ENCODE measurements at places on chromosomes 3 and 15.
A peak's percentile ranks its signal among the peaks of the same experiment; 100 is the strongest.

DNA sequence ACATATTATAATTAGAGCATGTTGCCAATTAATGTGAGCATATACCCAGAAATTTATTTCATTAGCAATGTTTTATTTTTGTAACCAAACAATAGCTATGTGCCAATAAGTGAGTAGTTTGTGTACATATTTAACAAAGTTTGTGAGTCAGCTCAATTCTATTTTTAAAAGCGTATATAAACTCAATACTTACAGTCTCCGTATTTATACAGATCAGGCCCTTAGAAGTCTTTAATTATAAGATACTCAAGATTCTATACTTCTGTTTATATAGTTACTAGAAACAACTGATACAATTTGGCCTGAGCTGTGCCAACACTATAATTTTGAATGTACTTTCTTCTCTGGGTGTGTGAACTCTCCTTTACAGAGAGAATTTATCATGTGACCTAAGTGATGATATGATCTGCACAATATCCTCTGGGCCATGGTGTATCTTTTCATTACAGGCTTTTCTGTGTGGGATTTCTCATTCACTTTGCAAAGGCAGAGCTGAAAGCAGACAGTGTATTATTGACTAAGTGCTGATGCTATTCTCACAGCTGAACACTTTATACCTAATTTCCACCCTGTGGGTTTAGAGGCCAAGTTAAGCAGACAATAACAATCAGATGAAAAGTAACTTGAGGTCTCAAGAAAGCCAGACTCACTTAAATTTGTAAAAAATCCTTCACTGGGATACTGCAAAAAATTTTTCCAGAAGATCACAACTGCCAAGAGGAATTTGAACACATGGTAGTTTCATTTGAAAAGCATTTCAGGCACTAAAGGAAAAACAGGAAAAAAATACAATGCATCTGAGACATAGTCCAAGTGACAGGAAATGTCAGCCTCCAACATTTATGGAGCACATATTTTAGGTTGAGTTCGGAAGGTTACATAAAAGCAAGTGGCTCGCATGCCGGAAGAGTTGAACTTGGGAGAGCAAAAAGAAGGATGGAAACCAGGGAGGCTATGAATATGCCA is 277.9 kb upstream of the SEMA6D start:
- DNase-seq, result no peak

DNA sequence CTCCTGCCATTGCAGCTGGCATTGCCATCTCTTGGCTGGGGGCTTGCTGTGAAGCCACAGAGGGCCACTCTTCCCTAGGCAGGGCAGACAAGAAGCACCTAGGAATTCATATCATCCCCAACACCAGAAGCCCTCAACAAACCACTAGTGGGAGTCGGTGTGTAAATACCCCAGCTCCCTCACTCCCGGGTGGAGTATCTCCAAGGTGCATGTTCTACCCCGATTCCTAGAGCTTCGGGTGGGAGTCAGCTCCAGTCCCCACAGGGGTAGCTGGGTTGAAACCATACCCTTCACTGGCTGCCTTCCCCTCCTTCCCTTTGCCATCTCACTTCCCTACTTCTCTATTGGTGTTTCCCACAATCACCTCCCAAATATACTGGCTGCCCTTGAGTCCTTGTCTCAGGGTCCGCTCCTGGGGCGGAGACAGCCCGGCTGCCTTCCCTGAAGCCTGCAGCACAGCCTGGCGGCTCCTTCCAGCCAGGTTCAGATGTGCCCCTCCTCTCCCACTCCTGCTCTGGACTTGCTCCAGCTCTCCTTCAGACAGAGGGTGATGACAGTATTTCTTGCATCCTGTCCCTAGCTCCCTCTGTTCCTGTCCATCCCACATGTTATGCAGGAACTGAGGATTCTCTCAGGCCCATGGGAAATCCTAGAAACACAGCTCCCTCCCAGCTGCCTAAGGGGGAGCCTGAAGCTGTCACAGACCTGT is 33.3 kb downstream of the FAM3D start:
- no peak for DNase-seq

- no peak for DNase-seq
These were observed 1.1 kb downstream of the KLHL6 start for GRCh38 chr3:183554377-183554776.

DNA sequence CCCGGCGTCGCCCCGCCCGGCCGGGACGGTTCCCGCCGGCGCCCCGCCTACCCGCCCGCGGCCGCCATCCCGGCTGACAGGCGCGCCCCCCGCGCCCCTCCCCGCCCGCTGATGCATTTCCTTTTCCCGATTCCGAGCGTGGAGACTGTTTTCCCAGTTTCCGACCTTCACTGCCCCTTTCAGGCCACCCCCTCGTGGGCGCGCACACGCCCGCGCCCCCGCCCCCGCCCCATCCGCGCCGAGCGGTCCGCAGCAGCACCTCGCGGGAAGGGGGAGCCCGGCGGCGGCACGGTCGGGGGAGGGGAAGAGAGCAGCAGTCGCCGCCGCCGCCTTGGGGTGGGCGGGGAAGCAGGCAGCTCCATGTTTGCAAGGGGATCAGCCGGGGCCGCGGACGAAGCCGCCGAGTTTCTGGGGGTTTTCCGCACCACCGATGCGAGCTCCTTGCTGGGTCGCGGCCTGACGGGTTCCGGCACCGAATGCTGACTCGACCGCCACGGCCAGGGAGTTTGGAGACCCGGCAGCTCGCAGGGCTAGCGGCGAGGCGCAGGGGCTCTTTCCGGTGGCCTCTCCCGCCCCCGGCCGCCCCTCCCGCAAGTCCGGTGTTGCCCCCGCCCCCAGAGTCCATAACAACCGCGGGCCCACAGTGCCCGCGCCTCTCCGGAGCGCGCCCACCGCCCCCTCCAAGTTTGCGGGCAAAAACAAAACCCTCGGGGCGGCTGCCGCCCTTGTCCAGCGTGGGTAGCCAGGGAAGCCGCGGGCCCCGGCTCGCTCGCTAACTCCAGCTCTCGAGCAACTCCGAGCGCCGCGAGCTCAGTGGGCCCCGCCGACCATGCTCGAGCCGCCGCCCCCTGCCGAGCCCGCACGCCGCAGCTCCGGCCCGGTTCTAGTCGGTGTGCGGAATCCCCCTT is 3.2 kb upstream of the SIN3A start:
- peak; percentile 77 for DNase-seq

DNA sequence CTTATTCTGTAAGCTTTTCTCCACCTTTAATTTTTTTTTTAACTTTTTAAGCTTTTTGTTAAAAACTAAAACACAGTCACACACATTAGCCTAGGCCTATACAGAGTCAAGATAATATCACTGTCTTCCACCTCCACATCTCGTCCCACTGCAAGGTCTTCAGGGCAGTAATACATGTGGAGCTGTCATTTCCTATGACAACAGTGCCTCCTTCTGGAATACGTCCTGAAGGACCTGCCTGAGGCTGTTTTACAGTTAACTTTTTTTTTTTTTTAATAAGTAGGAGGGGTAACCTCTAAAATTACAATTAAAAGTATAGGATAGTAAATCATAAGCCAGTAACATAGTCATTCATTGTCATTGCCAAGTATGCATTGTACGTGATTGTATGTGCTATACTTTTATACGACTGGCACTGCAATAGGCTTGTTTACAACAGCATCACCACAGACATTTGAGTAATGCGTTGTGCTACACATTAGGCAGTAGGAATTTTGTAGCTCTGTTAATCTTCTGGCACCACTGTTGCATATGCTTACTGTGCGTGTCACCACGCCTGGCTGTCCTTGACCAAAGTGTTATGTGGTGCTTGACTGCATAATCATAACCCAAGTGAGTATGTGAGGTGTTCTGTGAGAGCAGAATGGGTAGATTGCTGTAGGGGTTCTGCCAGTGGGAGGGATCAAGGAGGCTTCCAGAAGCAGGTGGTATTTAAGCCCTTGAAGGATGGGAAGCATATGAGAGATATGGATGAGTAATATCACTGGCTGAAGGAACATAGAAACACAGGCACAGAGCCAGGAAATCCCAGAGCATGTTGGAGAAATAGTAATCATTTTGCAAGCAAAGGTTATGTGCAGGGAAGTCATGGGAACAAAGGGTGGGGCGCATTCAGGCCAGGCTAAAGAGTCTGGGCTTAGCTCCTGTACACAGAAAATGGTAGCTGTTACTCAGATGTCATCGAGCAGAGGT is 18.3 kb downstream of the FBXO22 start:
- DNase-seq, result no peak

- DNase-seq, result no peak
These were observed 91.0 kb downstream of the FOXP1 start for GRCh38 chr3:71492566-71492965.

DNA sequence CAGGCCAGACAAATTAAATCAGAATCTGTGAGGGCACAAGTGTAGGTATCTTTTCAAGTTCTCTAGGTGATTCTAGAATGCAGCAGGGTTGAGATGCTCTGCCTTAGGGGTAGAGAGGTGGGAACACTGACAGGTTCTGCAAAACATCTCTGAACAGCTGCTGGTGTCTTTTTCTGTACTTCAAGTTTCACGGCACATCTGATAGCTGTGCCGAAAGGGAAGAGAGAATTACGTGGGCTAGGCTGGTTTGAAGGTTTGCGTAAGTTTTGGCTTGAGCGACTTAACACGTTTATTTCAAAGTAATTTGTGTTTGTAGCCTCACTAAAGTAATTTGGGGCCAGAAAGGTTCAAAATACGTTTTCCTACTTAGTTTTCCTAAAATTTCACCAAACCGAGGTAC is 22.5 kb downstream of the PXK start:
- DNase-seq, result no peak

- no peak for DNase-seq
These were observed 139.5 kb upstream of the HACD2 start for GRCh38 chr3:123724306-123724705.

- DNase-seq, result no peak
These were observed 425.0 kb downstream of the TIGIT start for GRCh38 chr3:114718898-114719210.

DNA sequence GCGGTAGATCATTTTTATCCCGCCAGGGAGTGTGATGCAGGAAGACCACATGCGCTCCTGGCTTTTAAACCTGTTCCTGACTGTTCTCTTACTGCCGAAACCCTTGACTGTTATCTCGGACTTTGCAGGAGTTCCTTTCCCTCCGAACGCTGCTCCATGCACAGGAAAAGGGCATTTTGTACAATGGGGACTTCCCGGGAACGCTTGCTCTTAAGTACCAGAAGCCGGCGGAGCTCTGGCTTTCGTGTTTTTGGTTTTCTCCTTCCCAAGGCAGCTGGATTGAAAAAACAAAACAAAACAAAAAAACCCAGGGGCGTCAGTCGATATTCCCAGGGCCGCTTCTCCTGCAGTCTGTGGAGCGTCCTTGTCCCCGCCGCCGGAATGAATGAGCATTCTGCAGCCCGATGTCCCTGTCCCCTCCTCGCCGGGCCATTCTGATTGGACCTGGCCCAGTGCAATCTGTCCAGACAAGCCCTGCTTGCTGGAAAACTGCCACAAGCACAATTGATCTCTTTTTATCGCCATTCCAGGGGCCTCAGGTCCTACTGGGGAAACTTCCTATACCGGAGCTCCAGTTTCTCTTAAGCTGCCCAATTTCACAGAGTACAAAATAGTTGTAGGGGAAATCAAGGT is 44.8 kb downstream of the SLC6A1 start:
- no peak for DNase-seq

- DNase-seq, result no peak
These were observed 125.8 kb downstream of the ERC2 start for GRCh38 chr3:56342475-56342874.

DNA sequence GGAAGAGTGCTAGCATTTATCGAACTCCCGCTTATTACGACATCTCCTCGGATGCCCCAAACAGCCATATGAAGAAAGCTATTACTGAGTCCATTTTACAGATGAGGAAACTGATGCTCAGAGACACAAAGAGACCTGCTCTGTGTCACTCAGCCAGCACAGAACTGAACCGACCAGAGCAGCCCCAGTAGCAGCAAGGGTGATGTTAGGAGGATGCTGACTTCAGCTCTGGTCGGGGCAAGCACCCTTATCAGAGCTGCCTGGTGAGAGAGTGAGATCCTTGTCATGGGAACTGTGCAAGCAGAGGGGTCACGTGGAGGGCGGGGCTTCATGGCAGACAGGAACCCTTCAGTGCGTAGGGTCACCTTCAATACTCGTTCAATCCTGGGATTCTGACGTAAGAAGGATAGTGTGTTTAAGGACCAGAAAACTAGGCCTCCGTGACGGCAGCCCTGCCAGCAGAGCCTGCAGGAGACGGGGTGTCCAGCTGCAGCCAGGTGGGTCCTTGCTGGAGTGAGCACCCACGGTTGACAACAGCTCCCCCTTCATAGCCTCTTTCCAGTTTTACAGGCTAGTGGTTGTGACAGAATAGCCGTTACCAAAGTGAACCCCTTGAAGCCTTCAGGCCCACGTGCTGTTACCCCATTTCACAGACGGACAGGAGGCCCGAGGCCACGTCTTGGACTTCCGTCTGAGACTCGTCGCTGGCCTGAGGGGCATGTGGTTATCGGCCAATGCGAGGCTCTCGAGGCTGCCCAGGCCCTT is 12.0 kb upstream of the IQSEC1 start:
- DNase-seq, result no peak

DNA sequence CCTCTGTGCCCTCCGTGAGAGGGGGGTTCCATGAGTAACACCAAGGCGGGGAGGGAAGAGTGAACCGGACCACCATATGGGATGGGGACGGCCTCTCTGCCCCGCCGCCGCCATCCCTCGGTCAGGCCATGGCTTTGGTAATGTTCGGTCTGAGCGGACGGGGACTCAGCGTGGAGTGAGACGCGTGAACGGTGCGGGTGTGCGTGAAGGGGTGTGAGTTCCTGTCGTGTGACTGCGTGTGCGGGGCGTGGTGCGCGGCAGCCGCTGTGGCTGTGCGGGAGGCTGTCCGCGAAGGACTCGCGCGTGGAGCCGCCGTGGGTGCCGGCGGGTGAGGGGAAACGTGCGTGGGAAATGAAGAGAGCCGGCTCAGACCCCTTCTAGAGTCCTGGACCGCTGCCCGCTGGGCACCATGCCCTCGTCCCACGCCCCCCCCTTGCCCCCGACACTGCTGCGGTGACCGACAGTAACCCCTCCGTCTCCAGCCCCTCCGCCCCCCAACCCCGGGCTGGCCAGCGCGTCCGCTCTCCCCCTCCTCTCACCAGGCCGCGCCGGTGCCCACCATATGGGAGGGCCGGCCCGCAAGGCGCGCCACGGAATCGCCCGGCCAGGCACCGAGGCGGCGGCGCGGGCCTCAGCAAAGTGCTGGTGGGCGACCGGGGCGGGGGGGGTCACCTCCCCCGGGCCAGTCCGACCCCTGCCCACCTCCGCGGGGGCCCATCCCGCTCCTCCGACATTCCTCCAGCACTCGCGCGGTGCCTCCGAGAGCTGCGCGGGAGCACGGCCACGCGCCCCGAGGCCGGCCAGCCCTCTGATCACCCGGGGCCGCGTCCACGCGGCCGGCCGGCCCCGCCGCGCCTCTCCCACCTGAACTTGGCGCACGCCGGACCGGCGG is 589 bp downstream of the KLF15 start:
- no peak for DNase-seq

DNA sequence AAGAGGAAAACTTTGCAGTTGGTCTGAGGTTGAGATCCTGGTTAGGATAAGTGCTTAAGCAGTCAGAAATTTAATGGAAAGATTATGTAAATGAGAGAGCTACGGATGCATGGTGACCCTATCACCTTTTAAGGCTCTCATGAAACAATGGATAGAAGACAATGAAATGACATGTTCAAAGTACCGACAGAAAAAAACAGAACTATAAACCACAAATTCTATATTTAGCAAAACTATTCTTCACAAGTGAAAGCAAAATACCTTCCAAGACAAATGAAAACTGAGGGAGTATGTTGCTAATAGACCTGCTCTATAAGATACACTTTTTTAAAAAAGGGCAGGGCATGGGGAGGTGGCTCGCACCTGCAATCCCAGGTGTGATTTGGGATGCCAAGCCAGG is 32.2 kb downstream of the DNAAF4 start:
- DNase-seq, result no peak

- no peak for DNase-seq
These were observed 27.5 kb downstream of the PLOD2 start for GRCh38 chr3:146133441-146133840.
